ENCODE measurements at places on chromosomes 1 and 21.

- DNase-seq = no peak
These were observed 30.6 kb downstream of the DNAJC6 start for GRCh38 chr1:65339866-65340468.

DNA sequence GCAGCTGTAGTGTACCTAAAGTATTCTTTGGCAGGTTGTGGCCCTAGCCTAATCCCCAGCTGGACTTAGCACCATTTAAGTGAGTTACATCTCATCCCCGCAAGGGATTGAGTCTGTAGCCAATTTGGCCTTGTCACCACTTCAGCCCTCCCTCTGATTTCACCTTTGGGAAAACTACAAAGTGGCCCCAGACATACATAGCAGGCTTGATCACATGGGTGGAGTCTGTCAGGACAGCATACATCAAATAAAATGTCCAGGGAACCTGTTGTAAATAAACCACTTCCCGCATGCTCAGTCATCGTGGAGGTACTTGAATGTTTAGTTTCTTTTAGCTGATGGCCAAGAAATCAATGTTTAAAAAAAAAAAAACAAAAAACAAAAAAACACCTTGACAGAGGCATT lies 142.5 kb downstream of the DHRS3 start:
- no peak for DNase-seq

DNA sequence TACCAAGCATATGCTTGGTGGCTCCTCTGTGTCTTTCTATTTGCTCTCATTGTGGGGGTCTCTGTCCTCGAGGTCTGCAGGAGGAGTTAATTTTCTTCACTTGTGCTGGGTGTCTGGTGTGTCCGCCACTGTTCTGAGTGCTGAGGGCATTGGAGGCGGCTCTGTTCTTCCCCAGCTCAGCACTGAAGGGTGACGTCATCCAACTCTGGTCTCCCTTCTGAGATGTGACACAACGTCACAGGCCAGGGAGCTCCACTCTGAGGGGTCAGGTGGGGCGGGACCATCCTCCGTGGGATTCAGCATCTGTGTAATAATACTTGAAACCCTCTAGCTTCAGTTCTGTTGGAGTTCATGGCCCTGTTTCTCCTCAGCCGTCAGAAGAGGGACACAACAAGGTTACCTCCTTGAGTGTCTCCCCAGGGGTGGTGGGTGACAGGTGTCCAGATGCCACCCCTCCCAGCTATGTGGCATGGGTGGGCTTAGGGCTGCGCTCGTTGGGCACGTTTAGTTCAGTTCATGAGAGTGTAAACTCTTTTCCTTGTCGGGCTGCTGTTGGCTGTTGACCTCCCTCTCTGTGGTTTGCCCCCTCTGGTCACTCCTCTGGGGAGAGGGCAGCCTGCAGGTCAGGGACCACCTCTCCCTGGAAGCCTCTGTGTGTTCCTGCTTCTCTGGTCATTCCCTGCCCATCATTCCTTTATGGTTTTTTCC lies 3.1 kb downstream of the IBA57 start:
- no peak for DNase-seq

DNA sequence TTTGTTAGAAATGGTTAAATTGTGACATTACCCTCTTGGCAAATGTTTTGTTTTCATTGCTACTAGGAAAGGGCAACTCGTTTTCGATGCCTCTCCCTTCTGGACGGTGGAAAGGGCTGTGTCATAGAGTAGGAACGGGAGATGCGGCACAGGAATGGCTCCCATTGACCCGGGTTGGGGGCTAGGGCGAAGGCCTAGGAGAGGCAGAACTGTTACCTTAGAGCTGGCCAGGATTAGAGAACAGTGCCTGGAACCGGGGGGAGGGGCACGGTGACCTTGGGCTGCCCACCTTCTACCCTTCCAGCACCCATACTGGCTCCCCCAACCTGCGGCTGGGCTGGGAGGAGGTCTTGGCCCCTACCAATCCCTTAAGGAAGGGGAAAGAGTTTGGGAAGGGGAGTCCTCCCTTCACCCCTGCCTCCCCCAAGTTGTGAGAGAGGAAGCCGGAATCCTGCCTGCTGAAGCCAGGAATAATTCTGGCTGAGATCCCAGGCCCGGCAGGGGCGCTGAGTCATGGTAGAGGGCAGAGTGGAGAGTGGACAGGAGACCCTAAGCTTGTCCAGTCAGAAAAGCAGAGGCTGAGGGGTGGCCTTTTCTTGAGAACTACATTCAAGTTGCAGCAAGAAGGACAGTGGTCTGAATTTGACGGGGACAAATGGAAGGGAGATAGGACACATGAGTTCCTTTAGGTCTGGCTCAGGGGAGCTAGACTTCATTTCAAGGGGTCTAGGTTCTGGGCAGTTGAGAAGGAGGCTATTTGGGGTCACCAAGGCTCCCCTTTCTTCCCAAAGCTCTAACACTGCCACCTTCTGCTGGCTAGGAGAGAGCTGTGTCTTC lies 8.2 kb downstream of the LMNA start:
- DNase-seq = no peak

DNA sequence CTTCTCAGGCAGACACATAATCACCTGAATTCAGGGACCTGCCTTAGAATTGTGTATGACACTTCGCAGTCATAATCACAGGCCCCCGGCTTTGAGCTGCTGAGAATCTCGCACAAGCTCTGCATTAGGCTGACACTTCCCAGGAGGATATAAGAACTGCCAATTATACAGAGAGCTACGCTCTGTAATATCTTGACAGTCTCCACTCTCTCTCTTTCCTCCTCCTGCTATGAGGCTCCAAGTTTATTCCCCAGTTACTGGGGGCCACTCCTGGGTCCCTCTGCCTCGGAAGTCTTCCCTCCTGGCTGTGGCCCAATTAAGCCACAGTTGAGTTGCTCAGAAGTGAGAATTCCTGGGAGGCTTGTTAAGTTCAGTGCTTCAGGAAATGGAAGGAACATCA lies 42.7 kb downstream of the EBNA1BP2 start:
- DNase-seq = no peak

- no peak for DNase-seq
These were observed 277.1 kb downstream of the ST6GALNAC3 start for GRCh38 chr1:76351655-76352054.

GRCh38 chr1:62299426-62300200 lies 19.6 kb downstream of the KANK4 start:
- DNase-seq = no peak

DNA sequence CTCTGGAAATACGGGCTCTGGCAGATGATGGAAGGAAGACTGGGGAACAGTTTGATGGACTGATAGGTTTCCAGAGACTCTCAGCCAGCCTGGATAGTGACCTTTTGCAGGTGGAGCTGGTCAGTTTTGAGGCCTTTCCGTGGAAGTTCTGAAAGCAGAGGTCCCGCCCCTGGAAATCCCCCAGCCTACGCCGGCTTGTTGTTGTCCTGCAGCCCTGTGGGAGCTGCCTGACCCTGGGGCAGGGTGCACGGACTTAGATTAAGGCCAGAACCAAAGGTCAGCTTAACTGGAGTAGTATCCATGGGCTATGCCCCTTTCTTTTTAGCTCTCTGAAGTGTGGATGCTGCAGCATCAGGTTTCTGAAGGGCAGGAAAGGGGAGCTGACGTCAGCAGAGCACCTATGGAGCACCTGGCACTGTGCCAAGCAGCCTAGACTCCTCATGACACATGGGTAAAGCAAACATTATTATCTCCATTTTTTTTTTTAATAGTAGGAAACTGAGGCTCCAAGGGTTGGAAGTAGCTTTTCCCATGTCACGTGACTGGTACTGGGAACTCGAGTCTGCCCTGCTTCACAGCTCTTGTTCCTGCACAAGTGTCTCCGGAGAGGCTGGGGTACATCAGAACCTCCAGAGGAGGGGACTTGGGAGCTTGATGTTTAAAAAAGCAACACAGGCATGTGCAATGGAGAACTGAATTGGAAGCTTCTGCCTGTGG lies 38.5 kb downstream of the IER5 start:
- no peak for DNase-seq

GRCh38 chr1:244304656-244305055 lies 147.1 kb downstream of the ADSS2 start:
- no peak for DNase-seq

- DNase-seq = no peak
These were observed 103.0 kb downstream of the PTGS2 start for GRCh38 chr1:186577216-186577615.

DNA sequence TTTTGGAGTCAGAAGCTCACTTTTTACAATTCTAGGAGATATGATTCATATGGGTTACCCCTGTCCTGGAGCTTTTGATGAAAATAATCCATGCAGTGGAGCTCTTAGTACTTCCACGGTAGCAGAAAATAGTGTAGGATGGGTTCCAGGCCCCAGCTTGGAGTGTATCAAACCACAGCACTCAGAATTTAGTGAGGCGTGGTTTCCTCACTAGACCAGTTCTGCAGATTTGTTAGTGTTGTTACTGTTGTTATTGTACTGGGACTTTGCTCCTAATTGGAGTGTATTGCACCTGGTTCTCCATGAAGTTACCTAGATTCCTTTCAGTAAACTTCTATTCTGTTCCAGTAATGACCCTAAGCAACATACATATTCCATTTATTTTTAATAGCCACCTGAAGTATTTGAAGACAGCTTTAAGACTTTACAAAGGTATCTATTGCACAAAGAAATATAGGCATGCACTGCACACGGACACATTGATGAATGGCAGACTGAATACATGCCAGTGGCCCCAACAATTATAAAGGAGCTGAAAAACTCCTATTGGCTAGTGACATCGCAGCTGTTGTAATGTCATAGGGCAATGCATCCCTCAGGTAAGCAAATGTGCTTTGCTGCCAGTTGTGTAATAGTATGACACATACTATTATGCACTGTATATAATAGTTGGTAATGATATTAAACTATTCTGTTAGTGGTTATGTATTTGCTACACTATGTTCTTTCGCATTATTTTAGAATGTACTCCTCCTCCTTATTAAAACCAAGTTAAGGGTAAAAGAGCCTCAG lies 1058.0 kb downstream of the KCNT2 start:
- DNase-seq = no peak

GRCh38 chr21:34085129-34085528 lies 11.8 kb downstream of the MRPS6 start:
- DNase-seq = no peak

DNA sequence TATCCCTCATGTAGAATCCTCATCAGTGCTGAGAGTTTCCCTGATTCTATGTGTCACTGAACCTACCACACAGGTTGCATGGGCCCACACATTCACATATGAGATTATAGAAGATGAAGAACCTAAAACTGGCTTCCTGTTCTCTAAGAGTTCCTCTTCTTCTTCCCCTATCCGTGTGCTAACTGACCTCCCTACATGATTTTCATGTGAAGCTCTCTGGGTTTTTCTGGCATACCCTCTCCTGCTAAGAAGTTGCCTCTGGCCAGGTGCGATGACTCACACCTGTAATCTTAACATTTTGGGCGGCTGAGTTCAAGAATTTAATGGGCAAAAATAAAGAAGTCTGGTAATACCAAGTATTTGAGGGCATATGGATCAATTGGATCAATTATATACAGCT lies 5.5 kb upstream of the CD244 start:
- no peak for DNase-seq

GRCh38 chr1:70617728-70618127 lies 206.7 kb downstream of the CTH start:
- DNase-seq = no peak

DNA sequence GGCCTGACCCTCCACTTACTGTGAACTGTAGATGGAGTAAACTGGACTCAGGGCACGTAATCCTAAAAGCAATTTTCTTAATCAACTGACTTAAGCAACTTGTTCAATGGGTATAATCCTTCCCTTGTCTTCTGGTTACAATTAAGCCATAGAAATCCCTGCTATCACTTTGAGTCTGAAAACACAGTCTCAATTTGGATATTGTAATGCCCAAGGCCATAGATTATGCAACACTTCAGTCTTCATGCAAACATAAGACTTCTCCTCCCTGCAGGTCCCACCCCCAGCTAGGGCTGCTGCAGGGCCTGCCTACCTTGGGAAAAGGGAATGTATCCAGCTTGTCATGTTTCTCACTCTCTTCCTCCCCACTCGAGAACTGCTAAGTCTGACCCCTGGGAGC lies 6.2 kb upstream of the SLC5A9 start:
- DNase-seq = no peak

DNA sequence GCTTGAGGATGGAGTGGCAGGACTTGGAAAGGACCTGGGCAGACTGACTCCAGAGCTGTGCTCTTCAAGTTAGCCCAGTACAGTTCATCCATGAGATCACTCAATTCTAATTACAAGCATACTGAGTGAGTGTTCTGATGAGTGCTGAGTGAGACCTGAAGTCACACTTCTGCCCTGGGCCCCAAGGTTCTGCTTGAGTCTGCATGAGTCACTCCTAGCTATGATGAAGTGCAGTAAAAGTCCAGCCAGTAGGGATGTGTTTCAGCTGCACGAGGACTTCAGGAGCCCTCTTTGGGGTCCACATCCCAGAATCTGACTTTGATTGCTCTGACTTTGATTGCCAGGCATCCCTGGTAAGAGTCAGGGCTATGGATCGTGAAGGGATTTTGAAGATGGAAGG lies 35.8 kb downstream of the PLEKHA6 start:
- DNase-seq = no peak

DNA sequence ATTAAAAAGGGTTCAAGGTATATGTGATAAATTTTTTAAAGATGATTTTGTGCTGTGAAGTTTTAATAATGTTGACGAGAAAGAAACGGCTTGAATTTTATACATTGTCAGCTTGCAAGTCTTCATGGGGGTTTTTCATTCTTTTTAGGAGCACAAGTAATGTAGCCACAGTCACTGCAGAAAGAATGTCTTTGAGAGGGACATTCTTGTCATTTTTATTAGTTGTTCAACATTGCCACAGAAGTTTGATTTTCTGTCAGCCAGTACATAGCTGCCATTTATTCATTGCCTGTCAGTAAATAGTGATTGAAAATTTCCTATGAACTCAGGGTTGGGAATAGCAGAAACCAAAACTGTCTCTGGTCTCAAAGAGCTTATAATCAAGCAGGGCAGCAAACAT lies 156.3 kb downstream of the DHRS3 start:
- DNase-seq = no peak

GRCh38 chr1:30325085-30325935 lies 398.1 kb downstream of the MATN1 start:
- no peak for DNase-seq

DNA sequence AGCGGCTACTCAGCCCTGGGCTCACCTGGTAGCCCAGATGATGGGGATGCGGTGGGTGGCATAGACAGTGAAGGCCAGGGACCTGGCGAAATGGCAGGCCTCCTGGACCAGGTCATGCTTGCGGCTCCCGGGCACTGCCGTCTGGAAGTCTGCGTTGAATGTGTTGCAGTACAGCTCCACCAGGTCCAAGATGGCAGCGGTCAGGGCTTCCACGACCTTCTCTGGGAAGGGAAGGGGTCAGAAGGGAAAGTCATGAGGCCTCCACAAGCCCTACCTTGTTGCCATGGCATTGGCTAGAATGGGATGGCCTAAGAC lies 38.8 kb downstream of the PIK3C2B start:
- no peak for DNase-seq

- DNase-seq = no peak
These were observed 7.4 kb upstream of the TAS1R2 start for GRCh38 chr1:18866846-18867245.

DNA sequence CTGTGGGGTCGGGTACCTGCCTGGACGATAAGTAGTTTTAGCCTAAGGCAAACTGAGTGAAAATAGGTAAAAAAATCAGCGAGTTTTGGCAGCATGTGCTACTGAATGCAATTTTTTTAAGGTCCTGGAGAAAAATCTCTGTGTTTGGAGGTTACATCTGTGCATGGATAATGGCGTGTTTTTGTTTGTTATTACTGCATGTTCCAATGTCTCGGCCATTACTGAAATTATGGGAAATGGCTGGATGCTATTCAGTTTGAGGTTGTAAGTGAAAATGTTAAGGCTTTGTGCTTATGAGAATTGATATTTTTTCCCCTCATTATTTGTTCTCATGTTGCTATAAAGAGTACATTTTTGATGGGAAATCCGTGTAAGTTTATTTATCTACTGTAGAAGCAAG lies 441.7 kb downstream of the PRDM2 start:
- no peak for DNase-seq

Data from CD8-positive, alpha-beta T cell (primary cell).